ENCODE measurements at places on chromosomes 5 and 9. TPM values are rescaled to one million over a fixed set of nuclear protein-coding genes. Genes with fewer than 3 reads are reported as not detected.

DNA sequence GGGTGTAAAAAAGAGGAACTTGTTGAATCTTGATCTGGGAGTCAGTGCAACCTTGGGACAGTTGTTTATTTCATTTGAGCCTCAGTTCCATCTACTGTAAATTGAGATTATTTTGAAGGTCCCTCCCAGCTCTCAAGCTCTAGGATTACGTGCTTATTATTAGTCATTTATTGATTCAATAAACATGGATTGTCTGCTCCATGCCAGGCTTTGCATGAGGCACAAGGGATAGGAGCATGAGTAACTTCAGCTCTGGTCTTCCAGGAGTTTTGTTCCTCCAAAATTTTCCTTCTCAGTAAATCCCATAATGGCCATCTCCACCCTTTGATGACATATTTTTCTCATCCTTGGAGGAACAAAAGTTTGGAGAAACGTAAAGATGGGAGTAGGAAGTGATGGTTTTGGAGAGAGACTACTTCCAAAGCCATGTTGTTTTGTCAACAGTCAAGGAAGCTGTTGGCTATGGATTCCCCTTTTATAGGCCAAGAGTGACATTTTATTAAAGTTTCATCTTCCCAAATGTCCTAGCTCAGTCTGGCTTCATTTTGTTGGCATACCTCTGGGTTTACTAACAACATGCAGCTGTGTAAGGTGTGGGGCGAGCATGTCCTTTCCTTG, 244.6 kb downstream of the DMRT2 start:
- no peaks in the 10 kb centered on the region for H3K36me3 ChIP-seq
- no peak overlapping the region for H3K27ac ChIP-seq
- no peaks in the 10 kb centered on the region for H3K4me1 ChIP-seq

- H3K36me3 ChIP-seq: peaks cover 31% of the 10 kb centered on the region
- H3K27ac ChIP-seq: peak overlapping the region; percentile 26
- H3K27me3 ChIP-seq: no peaks in the 10 kb centered on the region
- no peak for DNase-seq
Observed at GRCh38 chr5:98880598-98880997, 48.2 kb downstream of the CHD1 start.

DNA sequence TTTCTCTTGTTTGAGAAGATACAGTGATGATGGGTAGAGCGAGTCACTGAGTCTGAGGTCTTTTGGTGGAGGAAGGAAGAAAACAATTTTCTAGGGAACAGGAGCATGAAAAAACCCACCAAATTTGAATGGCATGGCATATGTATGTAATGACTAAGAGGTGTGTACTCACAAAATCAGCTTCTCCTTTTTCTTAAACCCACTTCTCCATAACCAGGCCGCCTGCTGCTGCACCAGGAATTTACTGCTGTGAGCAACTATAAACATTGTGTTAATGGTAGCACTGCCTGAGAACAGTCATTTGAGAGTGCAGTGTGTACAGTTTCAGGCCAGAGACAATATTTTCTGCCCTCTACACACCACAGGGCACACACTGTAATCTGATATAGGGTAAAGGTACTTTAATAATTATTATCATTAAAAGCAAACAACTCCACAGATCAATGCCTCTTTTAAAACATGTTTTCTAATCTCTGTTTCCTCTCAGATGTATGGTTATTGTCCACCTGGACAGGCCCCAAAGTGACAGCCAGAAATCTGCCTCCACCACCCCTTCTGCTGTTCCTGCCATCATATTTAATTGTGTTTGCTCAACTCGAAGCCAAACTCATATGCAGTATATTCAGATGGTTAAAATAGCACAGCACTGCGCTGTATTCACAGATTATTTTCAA, 241.6 kb downstream of the KIAA0825 start:
- no peak overlapping the region for H3K27ac ChIP-seq
- H3K36me3 ChIP-seq: no peaks in the 10 kb centered on the region
- no peaks in the 10 kb centered on the region for H3K4me1 ChIP-seq
- H3K27me3 ChIP-seq: no peaks in the 10 kb centered on the region

DNA sequence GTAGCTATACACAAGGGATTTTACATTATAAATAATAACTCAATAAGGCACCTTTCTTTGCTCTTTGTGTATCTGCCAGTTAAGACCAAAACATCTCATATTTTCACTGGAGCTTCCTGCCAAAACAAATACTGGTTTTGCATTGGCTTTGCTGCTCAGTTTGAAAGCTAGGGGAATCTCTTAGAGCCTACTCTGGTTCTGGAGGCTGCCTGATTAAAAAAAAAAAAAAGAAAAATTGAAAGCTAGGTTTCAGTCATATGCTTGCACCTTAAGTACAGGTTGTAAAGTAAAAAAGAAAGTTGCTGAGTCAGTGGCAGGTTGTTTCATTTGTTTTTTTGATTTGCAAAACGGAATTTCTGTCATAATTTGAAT, 2.3 kb downstream of the DENND4C start:
- peaks cover 28% of the 10 kb centered on the region for H3K4me1 ChIP-seq
- H3K36me3 ChIP-seq: no peaks in the 10 kb centered on the region
- H3K27me3 ChIP-seq: no peaks in the 10 kb centered on the region
- H3K27ac ChIP-seq: no peak overlapping the region
- H3K4me3 ChIP-seq: no peak overlapping the region
- DNase-seq: no peak

GRCh38 chr9:69445251-69445650, 120.2 kb downstream of the ENTREP1 start:
- no peak overlapping the region for H3K27ac ChIP-seq
- DNase-seq: no peak
- H3K27me3 ChIP-seq: peaks cover 17% of the 10 kb centered on the region
- H3K4me3 ChIP-seq: no peak overlapping the region
- no peaks in the 10 kb centered on the region for H3K4me1 ChIP-seq
- H3K36me3 ChIP-seq: no peaks in the 10 kb centered on the region

GRCh38 chr5:78540335-78541085, 108.1 kb downstream of the LHFPL2 start:
- DNase-seq: no peak
- H3K27me3 ChIP-seq: no peaks in the 10 kb centered on the region
- H3K4me3 ChIP-seq: no peak overlapping the region
- no peaks in the 10 kb centered on the region for H3K4me1 ChIP-seq
- no peak overlapping the region for H3K27ac ChIP-seq
- H3K36me3 ChIP-seq: no peaks in the 10 kb centered on the region

GRCh38 chr9:114522847-114523246, 17.6 kb upstream of the WHRN start:
- H3K4me3 ChIP-seq: no peak overlapping the region
- no peak overlapping the region for H3K27ac ChIP-seq
- H3K4me1 ChIP-seq: no peaks in the 10 kb centered on the region
- no peaks in the 10 kb centered on the region for H3K36me3 ChIP-seq
- no peak for DNase-seq
- peaks cover 4% of the 10 kb centered on the region for H3K27me3 ChIP-seq

DNA sequence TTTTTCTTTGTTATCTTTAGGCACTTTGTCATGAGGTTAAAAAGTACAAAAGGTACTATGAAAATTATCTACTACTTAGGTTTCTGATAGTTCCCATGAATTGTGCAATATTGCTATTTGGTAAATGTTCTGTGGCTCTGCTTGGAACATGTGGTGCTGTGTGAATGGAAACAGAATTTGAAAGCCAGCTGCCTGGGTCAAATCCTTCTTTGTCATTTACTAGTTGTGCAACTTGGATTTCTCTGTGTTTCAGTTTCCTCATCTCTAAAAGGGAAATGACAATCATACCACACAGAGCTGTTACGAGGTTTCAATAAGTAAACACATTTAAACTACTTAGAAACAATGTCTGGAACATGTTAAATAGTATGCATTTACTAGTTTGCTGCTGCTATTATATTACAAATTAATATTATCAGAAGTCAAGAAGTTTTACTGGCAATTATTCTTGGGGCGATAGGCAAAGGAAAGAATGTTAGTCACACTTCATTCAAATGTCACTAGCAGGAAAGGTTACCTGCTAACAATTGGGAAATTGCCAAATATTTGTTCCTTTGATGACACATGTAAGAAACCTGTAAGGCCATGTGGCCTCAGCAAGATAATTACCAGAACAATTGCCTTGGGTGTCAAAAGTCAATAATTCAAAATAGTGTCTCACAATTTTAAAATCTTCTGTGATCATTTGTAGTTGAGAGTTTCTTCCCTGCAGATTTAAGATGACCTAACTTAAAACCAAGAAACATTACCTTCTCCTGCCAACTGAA, 184.8 kb downstream of the KIAA0825 start:
- no peak overlapping the region for H3K4me3 ChIP-seq
- no peak for DNase-seq
- H3K27me3 ChIP-seq: no peaks in the 10 kb centered on the region
- H3K36me3 ChIP-seq: peaks cover 4% of the 10 kb centered on the region

DNA sequence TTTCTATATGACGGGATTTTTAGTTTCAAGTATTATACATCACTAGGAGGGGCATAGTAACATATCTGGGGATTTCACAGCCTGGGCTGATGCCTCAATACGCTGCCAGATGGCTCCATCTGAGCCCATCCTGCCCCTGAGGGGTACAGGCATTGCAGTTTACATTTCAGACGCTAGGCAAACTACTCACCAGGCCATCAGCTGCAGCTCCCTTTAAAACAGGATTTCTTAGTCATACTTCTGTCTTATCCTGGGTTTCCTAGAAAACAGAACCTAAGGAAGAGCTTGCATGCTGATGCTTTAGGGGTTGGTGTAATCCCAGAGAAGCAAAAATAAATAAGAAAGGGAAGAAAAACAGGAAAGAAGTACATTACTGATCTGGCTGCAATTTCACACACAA, 372.8 kb upstream of the PIK3R1 start:
- no peak overlapping the region for H3K4me3 ChIP-seq
- H3K4me1 ChIP-seq: no peaks in the 10 kb centered on the region
- DNase-seq: no peak
- H3K27ac ChIP-seq: no peak overlapping the region
- H3K36me3 ChIP-seq: no peaks in the 10 kb centered on the region

DNA sequence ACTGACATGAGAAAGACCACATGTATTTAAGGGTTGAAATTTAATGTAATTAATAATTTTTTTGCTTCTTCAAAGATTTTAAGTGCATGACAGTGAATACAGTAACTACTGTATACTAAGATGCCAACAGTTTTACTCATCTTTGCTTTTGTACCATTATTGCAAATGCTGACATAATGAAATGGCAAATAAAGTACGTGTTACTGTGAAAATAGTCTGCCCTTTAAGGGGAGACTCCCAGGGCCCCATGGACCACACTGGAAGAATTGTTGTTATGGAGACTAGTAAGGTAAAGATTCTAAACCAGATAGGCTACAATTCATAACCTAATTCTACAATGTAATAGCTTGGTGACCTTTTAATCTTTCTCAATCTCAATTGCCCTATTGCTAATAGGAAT, 84.7 kb downstream of the NR3C1 start:
- no peaks in the 10 kb centered on the region for H3K27me3 ChIP-seq
- no peak overlapping the region for H3K27ac ChIP-seq
- peaks cover 64% of the 10 kb centered on the region for H3K4me1 ChIP-seq
- DNase-seq: no peak
- H3K4me3 ChIP-seq: no peak overlapping the region
- H3K36me3 ChIP-seq: peaks cover 27% of the 10 kb centered on the region

DNA sequence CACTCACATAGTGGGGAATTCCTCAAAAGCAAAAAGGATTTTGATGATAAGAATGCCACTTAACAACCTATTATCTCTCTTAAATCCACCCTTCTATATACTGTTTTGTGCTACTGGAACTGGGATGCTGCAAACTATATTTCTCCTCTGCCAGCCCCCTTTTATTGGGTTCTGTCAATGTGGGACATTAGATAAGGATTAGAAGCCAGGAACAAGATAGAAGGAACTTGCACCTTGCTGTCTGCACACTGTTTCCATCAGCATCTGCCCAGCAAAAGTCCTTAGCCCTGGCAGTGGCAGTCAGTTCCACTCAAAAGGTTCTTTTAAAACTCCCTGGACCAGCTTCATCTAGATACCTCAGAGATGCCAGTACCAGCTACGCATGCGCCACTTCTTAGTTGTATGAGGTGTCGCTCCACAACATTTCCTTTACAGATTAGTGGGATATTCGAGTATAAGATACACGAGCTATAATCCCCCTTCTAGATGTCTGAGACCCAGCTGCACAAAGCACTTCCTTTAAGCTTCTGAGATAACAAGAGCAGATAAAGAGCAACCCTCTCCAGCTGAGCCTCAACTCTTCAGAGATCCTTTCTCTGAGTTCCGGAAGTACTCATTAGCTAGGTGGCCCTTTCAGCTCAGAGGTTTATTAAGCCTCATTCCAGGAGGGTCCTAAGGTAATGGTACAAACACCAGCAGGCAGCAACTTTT, 45.3 kb downstream of the CERT1 start:
- H3K36me3 ChIP-seq: peaks cover 38% of the 10 kb centered on the region
- H3K4me3 ChIP-seq: no peak overlapping the region
- no peak for DNase-seq

- no peaks in the 10 kb centered on the region for H3K4me1 ChIP-seq
- DNase-seq: no peak
- H3K27ac ChIP-seq: no peak overlapping the region
- no peaks in the 10 kb centered on the region for H3K36me3 ChIP-seq
- peaks cover 26% of the 10 kb centered on the region for H3K27me3 ChIP-seq
Observed at GRCh38 chr9:109770101-109770500, 9.9 kb upstream of the PALM2AKAP2 start.

GRCh38 chr5:144194144-144194543, 23.5 kb downstream of the KCTD16 start:
- peaks cover 1% of the 10 kb centered on the region for H3K36me3 ChIP-seq
- DNase-seq: no peak
- H3K27ac ChIP-seq: no peak overlapping the region
- no peak overlapping the region for H3K4me3 ChIP-seq
- peaks cover 23% of the 10 kb centered on the region for H3K4me1 ChIP-seq

GRCh38 chr9:21336457-21336856, 1.3 kb upstream of the KLHL9 start:
- peak overlapping the region; percentile 22 for H3K27ac ChIP-seq
- no peak overlapping the region for H3K4me3 ChIP-seq

DNA sequence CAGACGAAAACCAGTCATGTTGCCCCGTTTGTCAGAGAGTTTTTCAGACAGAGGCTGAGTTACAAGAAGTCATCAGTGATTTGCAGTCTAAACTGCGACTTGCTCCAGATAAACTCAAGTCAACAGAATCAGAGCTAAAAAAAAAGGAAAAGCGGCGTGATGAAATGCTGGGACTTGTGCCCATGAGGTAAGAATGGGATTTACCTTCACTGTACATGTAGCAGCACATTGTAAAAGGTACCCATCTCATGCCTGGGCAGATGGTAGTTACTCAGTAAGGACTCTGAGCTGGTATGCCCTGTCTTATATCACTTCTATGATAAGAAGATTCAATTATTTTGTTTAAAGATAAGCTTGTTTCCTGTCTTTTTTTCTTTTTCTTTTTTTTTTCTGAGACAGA, 38.8 kb downstream of the RAD50 start:
- DNase-seq: no peak
- H3K4me1 ChIP-seq: no peaks in the 10 kb centered on the region
- peaks cover 19% of the 10 kb centered on the region for H3K36me3 ChIP-seq
- H3K4me3 ChIP-seq: no peak overlapping the region

GRCh38 chr5:143892271-143892670, 80.3 kb downstream of the HMHB1 start:
- no peak for DNase-seq
- no peak overlapping the region for H3K4me3 ChIP-seq
- H3K27me3 ChIP-seq: peaks cover 4% of the 10 kb centered on the region
- no peak overlapping the region for H3K27ac ChIP-seq
- H3K4me1 ChIP-seq: peaks cover 7% of the 10 kb centered on the region

The JADE2 gene
- total RNA-seq: 80.2 TPM

The ADGRV1 gene
- total RNA-seq: 0.14 TPM

The RGMB gene
- total RNA-seq: 4.9 TPM

The ZNF658 gene
- 2.4 TPM for total RNA-seq

The RLN2 gene
- 5.1 TPM for total RNA-seq

The ADAMTS19 gene
- not detected for total RNA-seq

The SLC6A3 gene
- not detected for total RNA-seq

The NTNG2 gene
- total RNA-seq: 1.6 TPM

The C5orf52 gene
- total RNA-seq: not detected

The SHROOM1 gene
- 2.3 TPM for total RNA-seq

The MYORG gene
- total RNA-seq: 4.4 TPM

The IL4 gene
- not detected for total RNA-seq

The GTF2H2C gene
- total RNA-seq: 58.0 TPM

Measured in activated naive CD8-positive, alpha-beta T cell treated with anti-CD3 and anti-CD28 coated beads for 36 hours (primary cell).